ENCODE measurements at places on chromosomes 6 and 20. TPM values are rescaled to one million over a fixed set of nuclear protein-coding genes. Genes with fewer than 3 reads are reported as not detected.

DNA sequence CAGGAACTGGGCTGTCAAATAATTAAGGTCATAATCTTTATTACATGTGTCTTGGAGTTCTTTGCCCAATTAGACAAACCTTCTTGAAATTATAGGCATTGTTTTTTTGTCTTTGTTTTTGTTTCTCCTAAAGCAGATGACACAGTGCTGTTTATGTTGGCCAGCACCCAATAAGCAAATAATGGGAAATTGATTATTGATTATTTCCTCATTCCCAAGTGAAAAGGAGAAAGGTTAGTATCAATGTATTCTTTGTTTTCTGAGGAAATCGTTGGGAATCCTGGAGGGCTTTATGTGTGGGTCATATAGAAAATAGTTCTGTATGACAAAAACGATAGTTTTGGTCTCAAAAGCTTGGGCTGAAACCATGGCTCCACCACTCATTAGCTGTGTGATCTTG, 4.5 kb upstream of the CYP24A1 start:
- DNase-seq, result no peak

DNA sequence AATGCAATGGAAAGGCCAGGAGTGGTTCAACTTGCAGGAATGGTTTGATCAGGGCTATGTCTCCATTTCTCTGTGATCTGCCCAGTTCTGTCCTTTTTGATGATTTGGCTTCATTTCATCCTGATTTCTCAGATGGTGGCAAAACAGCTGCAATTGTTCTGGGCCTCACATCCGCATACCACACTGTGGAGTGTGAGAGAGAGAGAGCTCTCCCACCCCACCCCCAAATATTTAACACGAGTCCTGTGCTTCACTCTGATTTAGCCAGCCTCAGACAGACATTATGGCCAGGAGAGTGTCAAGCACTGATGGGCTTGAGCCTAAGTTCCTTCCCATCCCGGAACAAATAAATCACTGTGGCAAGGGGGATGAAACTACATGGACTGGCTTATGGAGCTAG, 284.6 kb downstream of the CDC5L start:
- no peak for DNase-seq

GRCh38 chr6:164010441-164011103, 596.1 kb downstream of the QKI start:
- no peak for DNase-seq

Gene CAP2
- total RNA-seq, result 184 TPM

DNA sequence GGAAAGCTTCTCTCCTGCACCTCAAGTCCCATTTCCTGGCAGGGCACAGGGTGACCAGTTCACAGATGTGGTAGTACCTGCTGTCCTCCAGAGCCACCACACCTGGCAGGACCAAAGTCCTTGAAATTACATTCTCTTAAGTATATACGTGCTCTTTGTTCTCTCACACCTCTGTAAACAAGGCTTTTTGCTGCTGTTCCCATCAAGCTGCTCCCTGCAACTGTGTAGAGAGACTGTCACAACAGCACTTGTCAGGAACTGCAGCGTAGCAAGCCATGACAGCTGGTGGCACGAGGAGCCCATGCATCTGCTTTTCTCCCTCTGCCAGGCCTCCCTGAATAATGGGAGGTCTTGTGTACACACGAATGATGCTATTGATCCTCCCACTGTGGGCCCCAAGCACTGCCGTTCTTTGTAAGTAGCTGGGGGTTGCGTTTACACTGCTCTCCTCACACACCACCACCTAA, 431.8 kb downstream of the CD83 start:
- DNase-seq, result no peak

Gene FAM209A
- total RNA-seq, result not detected

Gene ADGB
- total RNA-seq, result not detected

GRCh38 chr6:43812850-43813578, 43.0 kb downstream of the VEGFA start:
- no peak for DNase-seq

DNA sequence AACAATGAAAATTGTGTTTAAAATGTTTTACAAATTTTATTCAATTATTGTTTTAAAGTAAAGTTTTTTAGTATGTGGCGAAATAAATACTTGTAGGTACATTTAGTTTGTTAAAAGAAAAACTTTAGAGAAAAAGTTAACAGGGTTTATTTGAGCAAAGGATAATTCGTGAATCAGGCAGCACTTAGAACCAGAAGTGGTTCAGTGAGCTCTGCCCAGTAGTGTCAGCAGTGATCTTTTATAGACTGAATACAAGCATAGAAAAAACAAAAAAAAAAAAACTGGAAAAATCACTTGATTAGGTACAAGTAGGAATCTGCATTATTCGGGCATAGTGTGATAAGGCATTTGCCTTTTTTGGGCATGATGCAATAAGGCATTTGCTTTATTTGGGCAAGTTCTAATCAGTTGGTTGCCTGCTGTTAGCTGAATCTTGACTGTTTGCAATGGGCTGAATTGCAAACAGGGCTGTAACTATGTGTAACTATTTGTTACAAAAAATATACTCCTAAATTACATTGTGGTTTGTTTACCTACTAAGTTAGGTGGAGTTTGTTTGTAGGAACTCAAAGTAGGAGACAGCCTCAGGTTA, 122.9 kb upstream of the MMS22L start:
- no peak for DNase-seq

DNA sequence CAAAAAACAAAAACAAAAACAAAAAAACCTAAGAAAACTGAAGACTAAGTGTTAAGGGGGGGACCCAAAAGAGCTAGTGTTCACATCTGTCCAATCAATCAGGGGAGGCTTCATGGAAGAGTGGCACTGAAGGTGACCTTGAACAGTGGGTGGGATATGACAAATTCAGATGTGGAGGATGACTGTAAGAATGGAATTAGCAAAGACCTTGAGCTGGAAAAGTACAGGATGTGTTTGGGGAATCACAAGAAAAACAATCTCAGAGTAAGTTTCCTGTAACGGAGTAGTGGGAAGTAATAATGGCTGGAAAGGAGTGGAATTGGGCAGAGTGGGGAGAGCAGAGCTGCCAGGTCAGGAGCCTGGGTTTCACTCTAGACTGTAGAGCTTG, 2.9 kb upstream of the IER3 start:
- DNase-seq, result no peak

- no peak for DNase-seq
Observed at GRCh38 chr20:63895952-63896263, 982 bp downstream of the DNAJC5 start.

Gene ABT1
- total RNA-seq, result 7.3 TPM

GRCh38 chr20:1377341-1377871, 15.4 kb downstream of the FKBP1A start:
- DNase-seq, result no peak

DNA sequence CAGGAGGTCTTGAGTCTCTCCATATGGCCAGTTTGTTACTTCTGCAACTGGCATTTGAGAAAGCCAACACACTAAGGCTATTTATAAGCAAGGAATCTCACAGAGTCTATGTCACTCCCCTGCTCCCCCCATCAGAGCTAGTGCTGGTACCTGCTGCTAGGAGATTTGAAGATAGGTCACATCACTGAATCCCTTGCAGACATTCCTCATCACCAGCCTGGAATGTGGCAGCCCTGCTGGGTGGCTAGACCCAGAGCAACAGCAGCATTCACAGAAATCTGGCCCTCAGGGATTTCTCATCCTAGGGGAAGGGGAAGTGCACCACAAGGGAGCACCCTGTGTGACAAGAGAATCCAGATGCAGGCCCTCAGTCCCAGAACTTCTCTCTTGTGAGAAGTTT, 672.1 kb downstream of the HACE1 start:
- DNase-seq, result no peak

Gene ADNP
- total RNA-seq, result 39.2 TPM

GRCh38 chr6:48071833-48072232, 39.2 kb downstream of the PTCHD4 start:
- no peak for DNase-seq

- no peak for DNase-seq
Observed at GRCh38 chr6:45911691-45912090, 104.0 kb downstream of the CLIC5 start.

GRCh38 chr20:22795433-22795832, 211.1 kb upstream of the FOXA2 start:
- DNase-seq, result no peak

DNA sequence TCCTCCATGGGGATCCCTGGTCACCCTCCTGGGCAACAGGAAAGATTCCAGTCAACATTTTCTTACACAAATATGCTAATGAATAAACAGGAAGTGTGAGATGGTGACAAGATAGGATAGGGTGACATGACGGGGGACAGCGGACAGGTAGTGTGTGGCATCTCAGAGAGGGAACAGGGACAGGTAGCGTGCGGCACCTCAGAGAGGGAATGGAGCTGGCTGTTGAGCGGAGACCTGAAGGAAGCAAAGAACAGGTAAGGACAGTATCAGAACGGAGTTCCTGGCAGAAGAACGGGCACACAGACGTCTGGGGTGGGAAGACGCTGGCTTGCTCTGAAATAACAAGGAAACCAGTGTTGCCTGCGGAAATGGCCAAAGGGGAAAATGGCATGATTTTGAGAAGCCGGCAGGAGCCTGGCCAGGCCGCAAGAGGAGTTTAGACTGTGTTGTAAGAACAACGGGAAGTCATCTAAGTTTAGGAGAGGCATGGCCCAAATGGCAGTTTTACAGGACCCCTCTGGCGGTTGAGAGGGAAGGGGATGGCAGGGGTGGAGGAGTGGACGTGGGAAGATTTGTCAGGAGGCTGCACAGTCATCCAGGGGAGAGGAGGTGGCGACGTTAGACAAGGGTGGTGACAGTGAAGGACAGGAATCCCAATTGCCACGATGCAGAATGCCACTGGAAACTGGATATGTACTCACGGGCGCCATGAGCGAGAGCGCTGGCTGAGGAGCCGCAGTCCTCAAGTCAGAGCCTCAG, 111.6 kb downstream of the JPH2 start:
- no peak for DNase-seq

GRCh38 chr20:56750430-56750829, 121.3 kb downstream of the TFAP2C start:
- no peak for DNase-seq

Gene PKHD1
- 0.02 TPM for total RNA-seq

GRCh38 chr6:147001621-147002020, 202.6 kb upstream of the STXBP5 start:
- no peak for DNase-seq

- no peak for DNase-seq
Observed at GRCh38 chr6:165752451-165752850, 89.4 kb upstream of the PDE10A start.

DNA sequence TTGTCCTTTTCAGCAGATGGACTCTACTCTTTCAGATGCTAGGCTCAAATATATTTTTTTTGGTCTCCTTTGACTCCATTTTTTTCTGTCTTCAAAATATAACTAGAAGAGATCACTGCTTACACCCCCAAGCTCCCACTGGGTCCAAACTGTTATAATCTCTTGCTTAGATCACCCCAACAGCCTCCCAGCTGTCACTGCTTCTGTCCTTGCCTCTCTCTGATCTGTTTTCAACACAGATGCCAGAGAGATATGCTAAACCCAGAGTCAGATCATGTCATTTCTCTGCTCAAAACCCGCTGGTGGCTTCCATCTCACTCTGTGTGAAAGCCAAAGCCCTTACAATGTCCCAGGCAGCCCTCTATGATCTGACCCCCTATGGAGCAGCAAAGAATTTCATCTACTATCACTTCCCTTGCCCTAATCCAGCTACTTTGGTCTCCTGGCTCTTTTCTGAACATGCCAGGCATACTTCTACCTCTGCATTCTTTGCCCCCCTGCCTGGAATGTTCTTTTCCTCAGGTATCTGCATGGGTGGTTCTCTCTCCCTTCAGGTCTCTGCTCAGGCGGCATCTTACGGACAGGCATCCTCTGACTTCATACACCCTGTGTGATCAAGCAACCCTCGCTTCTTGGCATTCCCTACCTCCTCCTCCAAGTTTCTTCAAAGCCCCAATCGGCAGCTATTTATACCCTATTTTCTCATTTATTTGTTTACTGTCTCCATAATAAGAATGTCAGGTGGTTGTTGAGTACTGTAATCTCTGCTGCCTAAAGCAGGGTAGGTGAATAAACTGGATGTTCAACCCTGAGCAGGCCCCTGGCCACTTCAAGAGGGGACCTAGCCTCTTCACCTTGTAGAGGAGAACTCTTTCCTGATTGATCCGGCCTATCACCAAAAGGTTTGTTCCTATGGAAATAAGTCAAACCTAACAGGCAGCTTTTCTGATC, 43.6 kb upstream of the SLC4A11 start:
- DNase-seq, result no peak

Gene HRH3
- total RNA-seq, result not detected

GRCh38 chr20:40323361-40323794, 365.7 kb downstream of the MAFB start:
- DNase-seq, result no peak

Gene SCRT2
- total RNA-seq, result not detected

GRCh38 chr6:85574932-85575598, 18.6 kb downstream of the SNX14 start:
- no peak for DNase-seq

- DNase-seq, result no peak
Observed at GRCh38 chr6:161511447-161512095, 237.7 kb upstream of the AGPAT4 start.

- DNase-seq, result no peak
Observed at GRCh38 chr6:30972816-30973215, 10.7 kb upstream of the MUC21 start.

GRCh38 chr20:47725248-47725973, 59.9 kb downstream of the SULF2 start:
- peak; percentile 41 for DNase-seq

Gene RNF182
- not detected for total RNA-seq

DNA sequence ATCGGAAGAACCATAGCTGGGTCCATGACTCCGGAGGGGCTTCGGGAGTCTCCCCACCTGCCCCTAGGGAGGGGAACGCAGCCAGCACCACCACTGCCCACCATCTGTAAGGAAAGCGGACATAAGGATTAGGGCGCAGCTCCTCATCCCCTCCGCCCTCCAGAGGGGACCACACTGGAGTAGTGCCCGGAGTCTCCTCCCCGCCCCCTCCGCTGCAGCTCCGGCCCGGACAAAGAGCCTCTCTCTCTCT, 628 bp downstream of the SLC35B2 start:
- DNase-seq, result no peak

- peak; percentile 31 for DNase-seq
Observed at GRCh38 chr6:146543940-146544615, 445 bp downstream of the RAB32 start.
